NCI-H460 (cell line): ENCODE measurements at places on chromosomes 12 and 14. TPM values are rescaled to one million over a fixed set of nuclear protein-coding genes. Genes with fewer than 3 reads are reported as not detected.

DNA sequence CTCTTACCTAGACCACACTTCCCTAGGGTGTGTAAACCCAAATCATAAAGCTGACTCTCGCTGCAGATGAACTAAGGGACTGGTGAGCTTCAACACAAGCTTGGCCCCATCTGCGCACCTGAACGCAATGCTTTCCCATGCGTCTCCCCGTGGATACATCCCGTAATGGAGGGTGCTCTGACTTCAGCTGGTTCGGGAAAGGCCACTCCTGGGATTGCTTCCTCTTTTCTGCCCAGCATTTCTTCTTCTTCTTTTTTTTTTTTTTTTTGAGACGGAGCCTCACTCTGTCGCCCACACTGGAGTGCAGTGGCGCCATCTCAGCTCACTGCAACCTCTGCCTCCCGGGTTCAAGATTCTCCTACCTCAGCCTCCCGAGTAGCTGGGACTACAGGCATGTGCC, 27.7 kb upstream of the ETFBKMT start:
- no peak for DNase-seq

GRCh38 chr14:69581316-69581935, 6.8 kb upstream of the CCDC177 start:
- DNase-seq: no peak

DNA sequence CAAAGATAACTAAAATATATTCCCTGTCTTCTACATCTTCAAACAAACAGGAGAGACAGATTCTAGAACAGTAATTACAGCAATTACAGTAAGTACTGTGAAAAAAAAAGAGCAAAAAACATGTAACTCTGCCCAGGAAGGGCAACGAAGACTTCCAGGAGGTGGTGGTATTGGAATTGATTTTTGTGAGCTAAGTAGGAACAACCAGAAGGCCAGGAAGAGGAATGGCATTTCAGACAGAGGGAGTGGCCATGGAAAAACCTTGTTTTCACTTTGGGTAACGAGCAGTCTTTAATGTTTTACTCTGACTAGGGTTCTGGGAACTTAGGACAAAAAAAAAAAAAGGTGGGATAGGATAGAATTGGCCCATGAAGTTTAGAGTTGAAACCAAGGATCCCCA, 196.3 kb upstream of the PLEKHG7 start:
- no peak for DNase-seq

DNA sequence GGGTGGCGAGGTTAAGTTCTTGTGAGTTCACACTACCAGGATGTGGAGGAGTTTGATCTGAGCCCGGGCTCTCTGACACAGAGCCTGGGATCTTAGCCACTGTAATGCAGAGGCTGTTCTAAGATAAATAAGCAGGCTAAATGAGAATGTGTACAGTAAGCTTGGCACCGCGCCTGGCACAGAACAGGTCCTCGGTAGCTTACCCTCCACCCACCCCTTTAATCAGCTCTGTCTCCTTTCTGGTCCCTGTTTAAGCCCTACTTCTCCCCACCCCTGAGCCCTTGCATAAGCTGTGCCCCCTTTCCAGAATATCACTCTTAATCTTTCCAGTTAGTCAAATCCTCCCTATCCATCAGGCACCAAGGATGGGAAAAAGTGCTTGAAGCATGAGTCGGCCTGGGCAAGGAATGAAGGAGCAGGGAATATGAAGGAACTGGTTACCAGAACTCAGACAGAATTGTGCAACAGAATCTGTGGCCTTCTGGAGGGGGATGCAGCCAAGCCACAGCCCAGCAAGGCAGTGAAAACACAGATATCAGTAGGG, 32.8 kb upstream of the CMKLR1 start:
- DNase-seq: no peak

GRCh38 chr14:99401211-99401610, 79.4 kb downstream of the SETD3 start:
- DNase-seq: no peak

Gene DEPDC4
- total RNA-seq: 1.7 and 3.3 TPM in 2 replicates

GRCh38 chr12:58847901-58848600, 72.3 kb downstream of the LRIG3 start:
- no peak for DNase-seq

GRCh38 chr12:53659011-53659551, 16.8 kb downstream of the ATP5MC2 start:
- peak; percentile 81 for DNase-seq

DNA sequence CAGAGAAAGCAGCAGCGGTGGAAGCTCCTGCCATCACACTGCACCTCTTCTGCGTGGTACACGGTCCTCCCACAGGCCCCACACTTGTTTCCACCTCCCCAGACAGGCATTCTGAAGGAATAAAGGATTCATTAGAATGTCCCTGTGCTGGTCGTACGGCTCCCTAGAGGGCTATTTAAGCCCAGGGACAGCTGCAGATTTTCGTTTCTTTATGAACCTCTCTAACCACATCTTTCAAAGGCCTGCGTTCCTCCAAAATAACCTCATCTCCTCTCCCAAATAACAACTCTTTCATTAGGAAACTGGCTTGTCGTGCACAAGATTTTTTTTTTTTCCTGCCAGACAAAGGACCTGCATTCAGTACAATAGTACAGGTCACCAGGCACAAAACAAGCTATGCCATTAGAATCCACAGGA, 12.7 kb downstream of the CSRP2 start:
- no peak for DNase-seq
